Naive thymus-derived CD4-positive, alpha-beta T cell (primary cell): ENCODE measurements at places on chromosomes 3 and 15. TPM values are rescaled to one million over a fixed set of nuclear protein-coding genes. Genes with fewer than 3 reads are reported as not detected.

GNAT1 gene
- not detected for polyA plus RNA-seq

TRIM71 gene
- polyA plus RNA-seq = not detected

CCNB2 gene
- polyA plus RNA-seq = not detected

BCL2A1 gene
- 29.4 TPM for polyA plus RNA-seq

CPNE9 gene
- polyA plus RNA-seq = not detected

GOLGA8O gene
- not detected for polyA plus RNA-seq
